ENCODE measurements at places on chromosomes 12 and 14.

DNA sequence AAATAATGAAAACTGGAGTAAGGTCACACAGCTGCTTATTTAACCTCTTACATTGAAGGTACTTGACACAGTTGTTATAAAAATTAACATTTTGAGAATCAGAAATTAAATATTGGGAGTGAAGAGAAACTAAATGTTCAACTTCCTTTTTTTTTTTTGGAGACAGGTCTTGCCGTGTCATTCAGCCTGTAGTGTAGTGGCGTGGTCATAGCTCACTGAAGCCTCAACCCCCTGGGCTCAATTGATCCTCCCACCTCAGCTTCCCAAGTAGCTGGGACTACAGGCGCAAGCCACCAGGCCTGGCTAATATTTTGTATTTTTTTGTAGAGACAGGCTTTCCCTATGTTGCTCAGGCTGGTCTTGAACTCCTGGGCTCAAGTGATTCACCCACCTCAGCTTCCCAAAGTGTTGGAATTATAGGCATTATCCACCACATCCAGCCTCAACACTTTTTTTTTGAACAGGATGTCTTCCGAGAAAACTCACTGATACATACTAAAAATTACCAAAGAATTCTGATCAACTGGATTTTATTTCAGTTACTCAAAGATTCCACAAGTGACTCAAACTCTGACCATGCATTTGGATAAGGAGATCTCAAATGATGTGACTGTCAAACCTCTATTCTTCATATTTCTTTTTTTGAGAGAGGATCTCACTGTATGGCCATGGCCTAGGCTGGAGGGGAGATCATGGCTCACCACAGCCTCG, 35.4 kb downstream of the SGPP1 start:
- H3K27ac ChIP-seq = no peak overlapping the region
- DNase-seq = no peak
- H3K27me3 ChIP-seq = no peaks in the 10 kb centered on the region
- no peak overlapping the region for H3K4me3 ChIP-seq
- H3K4me1 ChIP-seq = peaks cover 3% of the 10 kb centered on the region

DNA sequence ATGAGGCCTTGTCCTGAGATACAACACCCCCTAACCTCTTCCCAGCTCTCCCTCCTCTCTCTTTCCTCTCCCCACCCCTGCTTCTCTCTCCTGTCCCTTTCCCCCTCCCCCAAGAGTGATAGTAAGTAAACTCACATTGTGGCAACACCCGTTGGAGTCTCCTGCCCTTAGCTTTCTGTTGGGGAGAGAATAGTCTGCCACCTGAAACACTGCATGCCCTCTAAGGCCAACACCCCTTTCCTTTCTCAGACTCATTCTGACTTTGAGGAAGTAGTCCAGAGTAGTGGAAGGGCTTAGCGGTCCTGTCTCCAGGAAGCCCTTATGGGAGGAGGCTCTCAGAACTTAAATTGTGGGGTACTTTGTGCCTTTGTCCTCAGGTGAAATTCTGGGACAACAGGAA, 95.2 kb downstream of the PRKCH start:
- no peak overlapping the region for H3K4me3 ChIP-seq
- H3K27me3 ChIP-seq = no peaks in the 10 kb centered on the region
- no peaks in the 10 kb centered on the region for H3K36me3 ChIP-seq
- DNase-seq = no peak

GRCh38 chr14:105165761-105166485, 2.7 kb downstream of the JAG2 start:
- H3K27me3 ChIP-seq = no peaks in the 10 kb centered on the region
- peaks cover 25% of the 10 kb centered on the region for H3K4me1 ChIP-seq
- no peak overlapping the region for H3K4me3 ChIP-seq
- no peak overlapping the region for H3K27ac ChIP-seq
- DNase-seq = peak; percentile 20

DNA sequence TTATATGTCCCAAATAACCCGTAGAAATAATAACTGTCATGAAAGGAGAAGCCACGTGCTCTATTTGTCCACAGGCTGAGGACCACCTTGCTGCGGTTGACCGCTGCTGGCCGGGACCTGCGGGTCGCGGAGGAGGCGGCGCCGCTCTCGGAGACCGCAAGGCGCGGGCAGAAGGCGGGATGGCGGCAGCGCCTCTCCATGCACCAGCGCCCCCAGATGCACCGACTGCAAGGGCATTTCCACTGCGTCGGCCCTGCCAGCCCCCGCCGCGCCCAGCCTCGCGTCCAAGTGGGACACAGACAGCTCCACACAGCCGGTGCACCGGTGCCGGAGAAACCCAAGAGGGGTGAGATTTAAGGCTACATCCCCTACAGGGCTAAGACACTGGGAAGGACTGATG, 21.0 kb downstream of the RPGRIP1 start:
- H3K27me3 ChIP-seq = no peaks in the 10 kb centered on the region
- no peaks in the 10 kb centered on the region for H3K36me3 ChIP-seq
- peak; percentile 23 for DNase-seq
- no peak overlapping the region for H3K4me3 ChIP-seq
- H3K4me1 ChIP-seq = peaks cover 6% of the 10 kb centered on the region

DNA sequence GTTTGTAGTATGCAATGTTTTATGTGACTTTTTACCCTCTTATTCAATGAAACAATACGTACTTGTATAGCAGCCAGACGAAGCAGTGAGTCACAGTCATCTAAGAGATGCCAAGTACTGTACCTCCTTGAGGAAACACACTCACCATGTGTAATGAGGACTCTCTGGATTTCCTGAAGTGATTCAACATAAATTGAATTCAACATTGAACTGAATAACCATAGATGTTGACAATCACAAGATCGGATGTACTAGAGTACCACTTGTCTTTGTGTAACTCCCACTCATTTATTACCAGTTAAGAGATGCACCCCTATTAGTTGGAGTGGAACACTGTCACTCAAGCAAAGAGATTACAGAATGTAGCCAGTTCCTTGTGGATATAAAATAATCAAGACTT, 175.2 kb upstream of the HMGA2 start:
- no peak overlapping the region for H3K4me3 ChIP-seq
- no peaks in the 10 kb centered on the region for H3K36me3 ChIP-seq
- no peaks in the 10 kb centered on the region for H3K27me3 ChIP-seq
- no peaks in the 10 kb centered on the region for H3K4me1 ChIP-seq

GRCh38 chr14:54975856-54976255, 51.0 kb downstream of the WDHD1 start:
- DNase-seq = no peak
- H3K4me3 ChIP-seq = no peak overlapping the region
- H3K36me3 ChIP-seq = no peaks in the 10 kb centered on the region
- no peaks in the 10 kb centered on the region for H3K27me3 ChIP-seq
- no peaks in the 10 kb centered on the region for H3K4me1 ChIP-seq

GRCh38 chr12:63849106-63849620, 4.7 kb downstream of the SRGAP1 start:
- H3K4me1 ChIP-seq = peaks cover 11% of the 10 kb centered on the region
- DNase-seq = no peak
- H3K36me3 ChIP-seq = no peaks in the 10 kb centered on the region
- no peaks in the 10 kb centered on the region for H3K27me3 ChIP-seq
- H3K27ac ChIP-seq = no peak overlapping the region
- no peak overlapping the region for H3K4me3 ChIP-seq

GRCh38 chr12:38144601-38145436, 171.8 kb upstream of the ALG10B start:
- no peak overlapping the region for H3K27ac ChIP-seq
- no peak overlapping the region for H3K4me3 ChIP-seq
- no peaks in the 10 kb centered on the region for H3K27me3 ChIP-seq
- H3K4me1 ChIP-seq = no peaks in the 10 kb centered on the region
- DNase-seq = no peak

GRCh38 chr12:39145175-39145999, 240.0 kb upstream of the CPNE8 start:
- no peak overlapping the region for H3K27ac ChIP-seq
- H3K4me3 ChIP-seq = no peak overlapping the region
- H3K4me1 ChIP-seq = no peaks in the 10 kb centered on the region
- H3K27me3 ChIP-seq = no peaks in the 10 kb centered on the region
- no peaks in the 10 kb centered on the region for H3K36me3 ChIP-seq

DNA sequence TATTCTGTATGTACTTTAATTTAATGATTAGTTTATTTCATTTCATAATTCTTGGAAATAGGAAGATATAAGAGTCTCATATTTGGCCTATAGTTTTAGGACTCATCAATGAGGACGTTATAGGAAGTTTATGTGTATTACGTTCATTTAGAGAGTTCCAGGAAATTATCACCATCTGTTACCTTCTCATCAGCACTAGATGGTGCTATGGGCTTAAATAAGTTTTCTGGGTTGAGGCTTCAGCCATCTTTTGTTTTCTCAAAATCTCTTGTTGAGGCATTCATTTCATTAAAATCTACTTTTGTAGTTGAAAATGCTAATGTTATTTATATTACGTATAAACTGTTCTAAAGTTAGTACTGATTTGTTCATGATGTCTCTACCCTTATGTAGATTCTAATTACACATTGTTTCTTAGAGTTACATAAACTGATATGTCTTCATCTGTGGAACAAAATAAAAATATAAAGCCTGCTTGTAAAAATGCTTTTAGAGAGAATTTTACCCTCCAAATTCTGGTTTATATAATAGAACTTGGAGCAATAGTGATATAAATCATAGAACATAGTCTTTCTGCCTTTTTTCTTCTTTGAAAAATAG, 89.2 kb downstream of the CFAP54 start:
- H3K27me3 ChIP-seq = no peaks in the 10 kb centered on the region
- H3K4me3 ChIP-seq = no peak overlapping the region
- no peak overlapping the region for H3K27ac ChIP-seq
- no peak for DNase-seq
- H3K4me1 ChIP-seq = no peaks in the 10 kb centered on the region
- no peaks in the 10 kb centered on the region for H3K36me3 ChIP-seq
